ENCODE measurements at places on chromosomes 16 and 17. TPM values are rescaled to one million over a fixed set of nuclear protein-coding genes. Genes with fewer than 3 reads are reported as not detected.

Gene DGKE
- 28.5 TPM for total RNA-seq

Gene PHOSPHO1
- 1.6 TPM for total RNA-seq

Gene IGF2BP1
- 0.82 TPM for total RNA-seq

Gene PRDM7
- not detected for total RNA-seq

Gene TAC4
- not detected for total RNA-seq

Gene GPRC5B
- total RNA-seq, result 35.1 TPM

Gene RDM1
- total RNA-seq, result 0.41 TPM

Gene CALB2
- 19.2 TPM for total RNA-seq

Gene SMPD3
- total RNA-seq, result 64.8 TPM

Gene SMTNL2
- 4.1 TPM for total RNA-seq

Gene HBQ1
- 6.9 TPM for total RNA-seq

Gene LRRC37A
- total RNA-seq, result 6.1 TPM

Gene PSKH1
- 6.5 TPM for total RNA-seq

Gene CD300LB
- not detected for total RNA-seq

Gene RRAD
- 2.4 TPM for total RNA-seq

Gene RPL38
- 2,904 TPM for total RNA-seq

Gene C16orf54
- 0.41 TPM for total RNA-seq

Gene ABCA10
- 4.1 TPM for total RNA-seq

Gene RHBDF1
- 1.6 TPM for total RNA-seq

Gene HSD11B2
- 0.41 TPM for total RNA-seq

Gene LAT
- 0.41 TPM for total RNA-seq

Gene CHST6
- total RNA-seq, result 0.41 TPM

Gene HBM
- total RNA-seq, result 29.3 TPM

Gene RAMP2
- 15.9 TPM for total RNA-seq

Gene KRT16
- total RNA-seq, result not detected

Gene KRT32
- total RNA-seq, result not detected

Gene NOS2
- total RNA-seq, result 1.2 TPM

Gene SGSH
- 3.7 TPM for total RNA-seq

Gene KRTAP9-8
- not detected for total RNA-seq

Measured in frontal cortex (tissue), 4 donors.